CD4-positive, alpha-beta T cell treated with Interleukin-15 for 4 hours (primary cell): ENCODE measurements at places on chromosomes 1 and 21.

GRCh38 chr21:44351535-44352252 is 1.7 kb upstream of the TRPM2 start:
- DNase-seq, result no peak

- DNase-seq, result no peak
These were observed 23.9 kb downstream of the TMEM50B start for GRCh38 chr21:33455686-33456446.

- no peak for DNase-seq
These were observed 39.2 kb downstream of the RUNX3 start for GRCh38 chr1:24890887-24891286.

DNA sequence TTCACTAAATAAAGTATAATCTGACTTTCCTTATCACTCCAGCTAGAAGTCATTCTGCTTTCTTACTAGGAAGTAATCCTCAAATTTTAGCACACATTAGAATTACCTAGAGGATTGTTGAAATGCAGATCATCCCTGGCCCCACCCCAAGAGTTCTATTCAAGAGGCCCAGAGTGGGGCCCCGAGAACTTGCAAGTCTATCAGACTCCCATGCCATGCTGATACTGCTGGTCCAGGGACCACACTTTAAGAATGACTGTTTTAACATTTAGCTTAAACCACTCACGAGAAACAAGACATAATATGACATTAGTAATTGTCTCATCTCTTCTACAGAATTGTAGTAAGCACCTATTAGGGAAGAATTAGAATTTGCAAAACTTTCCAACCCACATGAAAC is 7.7 kb upstream of the SYNJ1 start:
- no peak for DNase-seq

DNA sequence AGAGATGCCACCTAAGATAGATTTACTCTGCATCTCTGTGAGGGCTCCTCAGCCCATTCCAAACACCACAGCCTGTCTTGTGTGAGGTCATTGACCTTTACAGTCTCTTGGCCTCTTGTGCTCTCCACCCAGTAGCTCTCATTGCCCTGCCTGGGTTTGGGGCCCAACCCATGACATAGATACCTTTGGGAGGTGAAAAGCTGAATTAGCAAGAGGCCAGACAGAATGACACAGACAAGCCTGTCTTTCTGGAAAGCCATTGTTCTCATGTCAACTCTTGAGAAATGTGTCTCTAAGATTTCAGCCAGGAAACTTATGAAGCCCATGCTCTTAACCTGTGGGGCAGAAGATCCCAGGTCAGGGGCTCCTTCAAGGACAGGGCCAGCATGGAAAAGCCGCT is 18.4 kb upstream of the F3 start:
- no peak for DNase-seq

DNA sequence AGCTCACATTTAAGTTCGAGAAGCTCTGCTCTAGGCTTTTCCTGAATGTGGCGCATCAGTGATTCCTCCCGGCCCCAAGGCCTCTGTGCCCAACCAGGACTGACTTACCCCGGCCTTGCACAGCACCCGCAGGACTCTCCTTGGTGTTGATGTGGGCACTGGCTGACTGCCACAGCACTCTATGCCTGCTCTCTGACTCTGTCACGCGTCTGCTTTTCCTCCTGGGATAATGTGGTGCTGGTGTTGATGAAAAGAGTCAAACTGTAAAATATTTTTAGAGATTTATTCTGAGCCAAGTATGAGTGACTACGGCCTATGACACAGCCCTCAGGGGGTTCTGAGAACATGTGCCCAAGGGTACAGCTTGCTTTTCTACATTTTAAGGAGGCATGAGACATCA is 15.5 kb upstream of the SLC2A5 start:
- no peak for DNase-seq

DNA sequence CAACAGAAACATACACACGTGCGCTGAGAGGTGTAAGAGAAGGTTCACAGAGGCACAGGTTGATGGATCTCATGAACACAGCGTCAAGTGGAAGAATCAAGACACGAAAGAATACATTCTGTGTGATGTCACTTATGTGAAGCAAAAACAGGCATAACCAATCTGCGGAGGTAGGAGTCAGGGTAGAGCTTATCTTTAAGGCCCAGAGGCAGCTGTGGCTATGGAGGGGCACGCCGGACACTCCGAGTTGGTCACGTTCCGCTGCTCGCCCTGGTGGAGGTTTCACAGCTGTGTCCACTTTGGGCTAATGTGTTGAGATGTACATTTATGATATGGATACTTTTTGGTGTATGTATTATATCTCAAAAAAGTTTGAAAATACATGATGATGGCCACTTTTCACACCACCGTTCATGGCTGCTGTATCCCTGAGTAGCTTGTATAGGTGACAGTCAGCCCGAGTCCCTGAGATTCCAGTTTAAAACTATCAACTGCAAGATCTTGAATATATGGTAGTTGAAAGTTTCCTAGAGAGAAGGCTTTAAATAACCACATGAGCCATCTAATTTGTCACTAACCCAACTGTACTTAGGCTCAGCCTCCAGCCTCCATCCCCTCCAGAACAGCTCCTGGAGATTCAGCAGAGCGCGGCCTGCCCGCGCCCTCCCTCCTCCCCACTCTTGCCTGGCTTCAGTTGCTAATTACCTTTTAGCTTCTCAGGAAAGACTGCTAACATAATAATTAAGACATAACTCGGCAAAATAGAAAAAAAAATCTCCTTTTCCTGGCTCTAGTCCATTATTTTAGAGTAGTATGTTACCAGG is 6.7 kb upstream of the ADARB1 start:
- DNase-seq, result no peak

- no peak for DNase-seq
These were observed 34.9 kb downstream of the PLXNA2 start for GRCh38 chr1:208209286-208209685.

- no peak for DNase-seq
These were observed 49.7 kb downstream of the RAP1A start for GRCh38 chr1:111669268-111669667.

DNA sequence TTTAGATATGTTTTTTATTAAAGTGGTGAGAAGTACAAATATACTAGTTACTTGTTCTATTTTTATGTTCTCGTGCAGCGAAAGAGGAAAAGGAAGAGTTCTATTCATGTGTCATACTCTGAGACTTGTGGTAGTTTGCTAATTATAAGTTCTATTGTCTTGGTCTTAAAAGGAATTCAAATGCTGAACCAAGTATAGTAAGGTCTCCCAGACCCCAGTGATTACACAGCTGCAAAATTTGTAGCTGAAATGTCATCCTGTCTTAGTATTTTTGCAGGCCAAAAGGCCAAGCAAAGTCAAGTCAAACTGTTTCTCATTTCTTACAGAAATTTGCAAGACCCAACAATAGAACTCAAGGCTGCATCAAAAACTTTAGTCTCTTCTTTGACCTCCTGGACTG is 268.7 kb downstream of the CHRM3 start:
- no peak for DNase-seq

GRCh38 chr1:70440642-70441391 is 29.7 kb downstream of the CTH start:
- no peak for DNase-seq

- DNase-seq, result no peak
These were observed 14.8 kb upstream of the ADGRB2 start for GRCh38 chr1:31778763-31779488.

- DNase-seq, result no peak
These were observed 43.9 kb downstream of the SUSD4 start for GRCh38 chr1:223319905-223320580.

- no peak for DNase-seq
These were observed 309.6 kb upstream of the BEND5 start for GRCh38 chr1:49086327-49086726.

DNA sequence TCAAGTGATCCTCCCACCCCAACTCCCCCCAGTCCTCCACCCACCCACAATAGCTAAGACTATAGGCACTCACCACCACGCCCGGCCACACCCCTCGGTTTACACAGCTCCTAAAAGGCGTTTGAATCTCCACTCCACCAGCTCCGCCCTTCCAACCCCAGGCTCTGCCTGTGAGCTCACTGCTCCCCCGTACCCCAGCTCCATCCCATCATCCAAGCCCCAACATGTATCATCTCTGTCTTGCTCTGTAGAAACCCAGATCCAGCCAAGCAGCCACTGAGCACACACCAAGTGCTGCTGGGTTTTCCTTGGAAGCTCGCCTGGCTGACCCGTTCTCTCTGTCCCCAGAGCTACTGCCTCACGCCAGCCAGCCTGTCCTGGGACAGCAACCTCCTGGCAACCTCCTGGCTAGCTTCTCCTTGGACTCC is 12.0 kb upstream of the S100A2 start:
- DNase-seq, result no peak

DNA sequence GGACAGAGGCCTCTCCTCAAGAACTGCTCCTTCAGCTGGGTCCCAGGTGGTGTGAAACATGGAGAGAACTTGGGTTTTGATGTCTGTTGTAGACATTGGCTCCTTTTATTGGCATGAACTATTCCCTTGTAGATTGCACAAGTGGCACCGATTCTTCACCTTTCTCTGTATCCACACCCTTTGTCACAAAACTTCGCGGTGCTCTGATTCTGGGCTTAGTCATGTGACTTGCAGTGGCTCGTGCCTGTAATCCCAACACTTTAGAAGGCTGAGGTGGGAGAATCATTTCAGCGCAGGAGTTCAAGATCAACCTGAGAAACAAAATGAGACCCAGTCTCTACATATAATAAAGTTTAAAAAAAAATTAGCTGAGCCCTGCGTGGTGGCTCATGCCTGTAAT is 42.5 kb upstream of the EYA3 start:
- no peak for DNase-seq

DNA sequence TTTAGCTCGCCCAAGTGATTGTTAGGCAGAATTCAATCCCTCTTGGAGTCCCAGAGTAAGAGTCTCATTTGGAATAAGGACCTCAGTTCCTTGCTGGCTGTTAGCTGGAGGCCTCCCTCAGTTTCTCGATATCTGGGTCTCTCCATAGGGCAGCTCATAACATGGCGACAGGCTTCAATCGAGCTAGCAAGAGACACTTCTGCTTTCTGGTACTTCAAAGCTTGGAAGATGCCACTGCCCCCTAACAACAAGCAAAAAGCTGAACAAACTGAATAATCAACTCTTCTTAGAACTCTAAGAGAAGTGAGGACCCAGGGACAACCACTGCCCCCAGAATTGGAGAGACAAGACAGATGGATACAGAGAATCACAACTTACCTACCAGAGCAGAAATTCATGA is 86.2 kb downstream of the TEX35 start:
- DNase-seq, result no peak
